Right renal pelvis (tissue), 4 donors: ENCODE measurements at places on chromosomes 6 and 20. TPM values are rescaled to one million over a fixed set of nuclear protein-coding genes. Genes with fewer than 3 reads are reported as not detected.

ATP9A gene
- 62.9 TPM for polyA plus RNA-seq

RSPO3 gene
- 18.7 TPM for polyA plus RNA-seq

ACTL10 gene
- polyA plus RNA-seq = 0.22 TPM

SLC32A1 gene
- polyA plus RNA-seq = 2.1 TPM

PTK6 gene
- 1.1 TPM for polyA plus RNA-seq

PM20D2 gene
- 36.6 TPM for polyA plus RNA-seq

ENPP4 gene
- 19.0 TPM for polyA plus RNA-seq

PGC gene
- polyA plus RNA-seq = 0.17 TPM

MDFI gene
- 48.1 TPM for polyA plus RNA-seq

C20orf144 gene
- polyA plus RNA-seq = 0.20 TPM

HLA-G gene
- 11.2 TPM for polyA plus RNA-seq

PTCRA gene
- 0.15 TPM for polyA plus RNA-seq

DUSP15 gene
- polyA plus RNA-seq = 23.1 TPM

GNRH2 gene
- polyA plus RNA-seq = 0.27 TPM

FITM2 gene
- 9.1 TPM for polyA plus RNA-seq

SLC26A8 gene
- 0.27 TPM for polyA plus RNA-seq

B3GAT2 gene
- 1.1 TPM for polyA plus RNA-seq

CAGE1 gene
- 0.18 TPM for polyA plus RNA-seq

TFAP2C gene
- polyA plus RNA-seq = 1.2 TPM
